ENCODE measurements at places on chromosomes 5 and 9.

GRCh38 chr9:36450110-36450732 lies 50.2 kb upstream of the RNF38 start:
- no peak for DNase-seq

- no peak for DNase-seq
Measured at GRCh38 chr9:19624519-19624918, 164.3 kb downstream of the SLC24A2 start.

DNA sequence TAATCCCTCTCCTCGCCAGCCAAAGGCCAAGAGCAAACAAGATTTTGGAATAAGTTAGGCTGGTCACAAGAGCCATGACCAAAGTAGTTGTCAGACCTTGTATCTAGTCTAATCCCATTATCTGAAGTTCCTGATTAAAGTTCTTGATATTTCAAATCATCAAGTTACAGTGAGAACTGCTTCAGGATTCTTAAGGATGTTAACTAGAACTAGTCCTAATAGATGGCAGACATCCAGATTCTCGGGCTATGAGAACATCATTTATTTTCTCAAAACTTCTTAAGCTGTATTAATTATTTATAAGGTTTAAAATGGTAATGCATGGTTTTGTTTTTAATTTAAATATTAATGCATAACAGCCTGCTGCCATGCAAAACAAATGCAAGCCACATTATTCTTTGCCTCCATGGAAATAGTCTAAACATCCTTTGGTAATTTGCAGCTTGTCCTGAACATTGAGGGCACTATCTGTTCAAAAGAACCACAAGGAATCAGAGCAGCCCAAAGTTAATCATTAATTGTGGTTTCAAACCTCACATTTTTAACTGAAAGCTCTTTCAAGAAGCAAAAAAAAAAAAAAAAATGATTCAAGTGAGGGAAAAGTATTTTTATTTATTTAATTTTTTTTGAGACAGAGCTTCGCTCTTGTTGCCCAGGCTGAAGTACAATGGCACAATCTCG lies 95.1 kb downstream of the TTC39B start:
- no peak for DNase-seq

DNA sequence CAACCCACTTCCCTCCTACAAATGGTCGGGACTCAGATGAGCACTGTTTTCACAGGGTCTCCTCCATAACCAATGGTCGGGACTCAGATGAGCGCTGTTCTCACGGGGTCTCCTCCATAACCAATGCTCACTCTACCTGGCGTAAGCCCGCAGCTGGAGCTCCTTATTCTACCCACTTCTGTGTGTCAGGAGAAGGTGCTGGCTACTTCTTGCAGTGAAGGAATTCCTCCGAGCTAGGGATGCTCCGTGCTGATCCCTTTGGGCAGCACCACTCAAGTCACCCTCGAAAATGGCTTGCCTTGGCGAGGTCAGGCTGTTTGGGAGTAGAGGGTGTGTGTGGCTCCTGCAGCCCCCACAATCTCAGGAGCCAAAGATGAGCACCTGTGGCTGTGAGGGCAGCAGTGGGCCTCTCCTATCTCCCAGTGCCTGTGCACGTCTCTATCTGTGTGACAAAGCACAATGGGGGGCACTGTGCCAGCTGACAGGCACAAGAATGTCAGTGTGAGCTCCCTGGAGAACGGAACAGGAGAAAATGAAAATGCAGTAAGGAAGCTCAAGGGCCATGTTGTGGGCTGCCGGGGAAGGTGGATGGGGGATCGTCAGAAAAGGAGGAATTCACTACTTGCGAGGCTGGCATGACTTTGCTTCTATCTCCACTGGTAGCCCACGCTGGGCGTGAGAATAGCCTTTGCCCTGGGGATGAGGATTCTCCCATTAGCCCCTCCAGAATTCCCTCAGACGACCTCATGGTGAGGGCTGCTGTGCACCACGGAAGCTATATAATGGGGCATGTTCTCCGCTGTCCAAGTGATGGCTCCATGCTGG lies 3.9 kb upstream of the BTNL9 start:
- no peak for DNase-seq

DNA sequence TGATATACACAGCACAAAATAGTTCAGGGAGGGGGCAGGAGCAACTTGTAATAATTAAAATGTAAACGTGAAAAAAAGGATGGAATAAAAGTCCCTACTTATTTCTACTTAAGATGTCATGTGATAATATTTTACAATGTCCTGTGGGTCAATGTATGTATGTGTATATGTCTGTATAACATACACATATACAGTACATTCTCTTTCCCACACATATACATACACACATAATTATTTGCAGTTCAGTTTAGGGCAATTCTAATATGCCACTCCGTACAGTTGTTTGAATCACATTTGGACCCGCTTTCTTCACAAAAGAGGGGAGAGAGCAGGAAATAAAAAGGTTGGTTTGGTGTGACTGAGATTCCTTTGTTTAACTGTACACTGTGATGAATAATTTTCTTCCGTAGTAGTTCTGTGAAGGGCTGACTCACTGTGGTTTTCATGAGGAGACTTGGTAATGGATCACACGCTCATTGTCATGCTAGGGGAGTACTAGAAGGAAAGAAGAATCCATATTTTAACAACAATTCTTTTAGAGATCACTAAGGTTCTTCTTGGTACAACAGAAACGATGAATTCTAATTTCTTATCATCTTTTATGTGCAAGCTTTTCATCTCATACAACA lies 26.2 kb upstream of the ACOT12 start:
- DNase-seq, result no peak

DNA sequence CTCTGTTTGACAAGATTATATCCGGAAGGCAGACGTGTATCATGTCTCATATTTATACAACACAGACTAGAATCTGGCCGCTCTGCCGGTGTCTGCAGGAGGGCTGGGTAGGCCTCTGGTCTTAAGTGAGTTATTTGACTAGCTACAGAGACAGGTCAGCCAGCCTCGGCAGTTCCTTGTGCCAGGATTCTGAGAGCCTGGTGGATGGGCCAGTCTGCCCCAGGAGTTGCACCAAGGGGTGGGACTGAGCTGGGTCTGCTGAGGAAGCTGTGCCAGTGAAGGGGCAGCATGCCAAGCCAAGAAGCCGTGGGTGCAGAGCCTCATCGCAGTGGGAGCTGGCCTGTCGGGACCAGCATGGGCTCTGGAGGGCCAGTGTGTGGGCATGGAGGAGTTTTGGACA lies 7.1 kb downstream of the SNX18 start:
- no peak for DNase-seq

DNA sequence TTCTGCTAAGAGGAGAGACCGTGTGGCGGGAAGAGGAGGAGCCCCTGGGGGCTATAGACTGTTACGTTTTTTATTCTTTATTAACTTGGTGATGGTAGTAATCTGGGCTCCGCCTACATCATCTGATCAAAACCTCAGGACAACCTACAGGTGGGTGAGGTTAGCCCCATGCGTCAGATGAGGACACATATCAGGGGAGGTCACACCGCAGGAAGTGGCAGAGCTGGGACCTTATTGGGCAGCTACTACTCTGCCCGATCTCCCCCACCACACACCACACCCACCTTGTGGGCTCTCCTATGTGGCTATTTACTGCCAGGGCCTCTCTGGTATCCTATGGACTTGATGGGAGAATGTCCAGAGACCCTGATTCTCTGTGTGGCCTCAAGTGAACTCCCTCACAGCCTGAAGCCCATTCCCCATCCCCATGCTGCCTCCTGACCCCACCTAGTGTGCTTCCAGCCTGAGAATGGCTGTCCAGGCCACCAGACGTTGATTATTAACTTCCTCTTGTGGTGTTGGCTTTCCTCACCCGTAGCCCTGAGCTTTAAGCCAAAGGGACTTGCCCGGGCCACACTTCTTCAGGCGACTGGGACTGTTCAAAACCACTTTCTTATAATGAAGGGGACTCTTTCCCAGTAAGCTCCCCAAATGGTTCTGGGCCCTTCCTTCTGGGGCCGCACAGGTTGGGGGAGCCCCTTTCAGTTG lies 8.2 kb downstream of the UNC5A start:
- no peak for DNase-seq

DNA sequence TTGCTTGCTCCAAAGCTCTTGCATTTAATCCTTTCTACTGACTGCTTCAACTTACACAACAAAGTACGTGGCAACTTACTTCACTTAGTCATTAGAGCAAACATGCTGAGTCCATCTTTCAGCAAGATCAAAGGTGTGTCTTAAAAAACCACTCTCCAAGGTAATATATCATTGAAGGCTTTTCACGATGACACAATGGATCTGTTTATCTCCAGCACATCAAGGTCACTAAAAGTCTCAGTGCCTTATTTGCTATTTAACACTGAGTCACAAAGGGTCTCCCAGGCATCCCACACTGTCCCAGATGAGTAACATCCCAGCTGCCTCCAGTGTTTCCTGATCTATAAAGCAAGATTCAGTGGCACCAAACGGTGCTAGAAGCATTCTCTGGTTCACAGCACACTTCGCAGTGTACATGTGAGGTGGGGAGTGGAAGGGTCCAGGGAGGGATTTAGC lies 3.7 kb upstream of the CLK4 start:
- no peak for DNase-seq

DNA sequence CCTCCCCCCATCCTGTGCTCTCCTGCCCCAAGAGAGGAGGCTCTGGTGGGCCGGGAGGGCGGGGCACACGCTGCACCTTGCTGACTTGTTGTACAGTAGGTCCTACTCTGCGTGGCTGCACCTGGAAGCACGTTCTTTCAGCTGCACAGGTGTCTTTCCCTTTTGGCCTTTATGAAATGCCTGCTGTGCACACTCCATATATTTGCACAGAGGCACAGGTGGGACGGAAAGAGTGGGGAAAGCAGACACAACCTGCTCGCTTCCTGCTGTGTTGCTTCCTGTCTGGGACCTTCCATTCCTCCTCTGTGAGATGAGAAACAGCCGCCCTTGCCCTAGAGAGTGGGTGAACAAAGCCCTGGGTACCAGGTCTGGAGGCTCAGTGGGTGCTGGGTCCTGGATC lies 4.8 kb downstream of the USP20 start:
- no peak for DNase-seq

- no peak for DNase-seq
Measured at GRCh38 chr5:173864126-173865050, 23.8 kb upstream of the CPEB4 start.

- DNase-seq, result no peak
Measured at GRCh38 chr5:174777111-174777510, 52.7 kb downstream of the MSX2 start.

DNA sequence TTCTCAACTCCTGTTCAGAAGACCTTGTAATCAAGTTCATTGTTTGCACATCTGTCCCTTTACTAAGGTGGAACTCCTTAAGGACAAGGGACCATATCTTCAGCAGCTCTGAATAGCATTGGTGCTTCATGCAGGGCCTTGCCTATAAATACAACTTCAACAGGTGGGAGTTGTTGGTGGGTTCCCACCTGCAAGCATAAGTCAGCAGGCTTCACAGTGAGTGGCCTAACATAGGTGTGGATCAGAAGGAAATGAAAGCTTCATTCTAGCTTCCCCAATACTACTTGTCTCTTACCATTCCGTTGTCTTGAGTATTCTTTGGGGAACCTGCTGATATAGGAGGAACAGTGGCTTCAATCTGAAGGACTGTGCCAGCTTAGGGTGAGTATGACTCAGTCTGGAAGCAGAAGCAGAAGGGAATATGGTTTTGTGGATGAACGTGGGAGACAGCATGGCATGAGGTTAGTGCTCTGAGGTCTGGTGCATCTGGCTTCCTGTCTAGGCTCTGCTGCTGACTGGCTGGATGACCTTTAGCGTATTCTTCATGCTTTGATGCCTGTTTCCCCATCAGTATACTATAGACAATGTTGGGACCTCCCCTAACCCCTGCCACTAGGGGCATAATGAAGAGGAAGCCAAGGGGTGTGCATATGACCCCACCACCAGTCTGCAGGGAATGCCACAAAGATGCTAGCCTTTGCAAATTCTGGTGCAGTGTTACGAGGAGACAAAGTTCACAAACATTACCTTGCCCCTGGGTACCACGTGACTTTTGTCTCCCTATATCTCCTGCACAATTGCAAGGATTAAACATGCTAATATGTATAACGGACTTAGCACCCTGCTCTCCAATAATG lies 192.3 kb downstream of the PALM2AKAP2 start:
- no peak for DNase-seq

GRCh38 chr5:178785999-178786398 lies 55.5 kb upstream of the ZNF354A start:
- DNase-seq, result no peak

- DNase-seq, result no peak
Measured at GRCh38 chr9:1048231-1048619, 1.9 kb upstream of the DMRT2 start.

DNA sequence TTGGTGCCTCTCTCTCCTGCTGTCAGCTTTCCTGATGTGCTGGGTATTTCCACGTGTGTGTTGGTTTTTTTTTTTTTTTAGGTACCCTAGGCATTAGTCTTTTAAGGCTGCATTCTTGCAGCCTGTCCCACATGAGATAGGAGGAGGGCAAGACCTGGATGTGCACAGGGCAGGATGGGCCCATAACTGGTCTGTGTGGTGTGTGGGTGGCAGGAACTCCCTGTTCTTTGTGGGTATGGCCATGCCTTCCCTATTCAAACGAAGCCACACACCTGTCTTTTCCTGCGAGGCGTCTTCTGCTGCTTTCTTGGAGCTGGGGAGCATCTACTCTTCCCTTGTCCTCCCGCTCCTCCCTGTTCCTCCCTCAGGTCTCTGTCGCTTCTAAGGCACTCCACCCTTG lies 6.8 kb downstream of the SYK start:
- DNase-seq, result no peak

- DNase-seq, result no peak
Measured at GRCh38 chr5:141691286-141691866, 9.3 kb upstream of the ARAP3 start.

DNA sequence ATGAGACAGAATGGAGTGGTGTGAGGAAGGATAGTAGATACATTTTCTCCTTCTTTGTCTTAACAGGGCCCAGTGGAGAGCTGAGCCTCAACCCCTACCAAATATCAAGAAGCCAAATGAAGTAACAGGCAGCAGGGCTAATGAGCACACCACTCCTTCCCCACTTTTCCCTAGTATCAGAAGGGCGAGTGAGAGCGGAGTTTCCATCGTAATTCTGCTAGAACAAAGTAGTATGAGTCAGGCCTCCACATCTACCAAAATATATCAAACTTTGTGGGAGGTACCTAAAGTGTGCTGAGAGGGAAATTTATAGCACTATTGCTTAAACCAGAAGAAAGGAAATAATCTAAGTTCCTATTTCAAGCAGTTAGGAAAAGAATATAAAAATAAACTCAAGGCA lies 769.0 kb upstream of the RGMB start:
- DNase-seq, result no peak

DNA sequence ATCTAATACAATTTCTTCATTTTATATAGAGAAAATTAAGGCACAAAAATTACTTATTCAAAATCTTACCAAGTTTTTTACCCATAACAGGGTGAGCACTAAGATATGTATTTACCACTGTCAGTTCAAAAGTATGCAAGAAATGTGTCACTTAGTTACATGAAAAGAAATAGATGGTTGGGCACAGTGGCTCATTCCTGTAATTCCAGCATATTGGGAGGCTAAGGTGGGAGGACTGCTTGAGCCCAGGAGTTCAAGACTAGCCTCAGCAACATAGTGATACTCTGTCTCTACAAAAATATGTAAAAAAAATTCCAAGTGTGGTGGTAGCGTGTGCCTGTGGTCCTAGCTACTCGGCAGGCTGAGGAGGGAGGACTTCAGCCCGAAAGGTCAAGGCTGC lies 19.4 kb downstream of the YIPF5 start:
- no peak for DNase-seq

All from esophagus squamous epithelium (tissue), 5 donors.